ENCODE measurements at places on chromosomes 2 and 18.

DNA sequence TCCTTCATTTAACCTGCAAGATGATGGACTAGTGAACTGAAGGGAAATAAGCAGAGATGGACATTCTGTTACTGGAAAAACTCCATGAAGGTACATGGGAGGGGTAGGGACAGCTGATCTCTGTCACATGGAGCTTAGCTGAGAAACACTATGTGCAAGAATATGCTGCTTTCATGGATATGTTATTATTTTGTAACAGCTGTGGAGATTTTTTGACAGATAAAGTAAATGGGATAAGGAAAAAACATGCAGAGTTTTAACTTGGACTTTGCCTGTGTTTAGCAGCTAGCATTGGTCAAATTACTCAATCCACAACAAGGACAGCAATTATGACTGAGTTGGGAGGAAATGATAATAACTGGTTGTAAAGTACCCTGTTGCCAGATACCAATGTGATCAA, 28.7 kb upstream of the HNRNPA3 start:
- DNase-seq, result no peak

DNA sequence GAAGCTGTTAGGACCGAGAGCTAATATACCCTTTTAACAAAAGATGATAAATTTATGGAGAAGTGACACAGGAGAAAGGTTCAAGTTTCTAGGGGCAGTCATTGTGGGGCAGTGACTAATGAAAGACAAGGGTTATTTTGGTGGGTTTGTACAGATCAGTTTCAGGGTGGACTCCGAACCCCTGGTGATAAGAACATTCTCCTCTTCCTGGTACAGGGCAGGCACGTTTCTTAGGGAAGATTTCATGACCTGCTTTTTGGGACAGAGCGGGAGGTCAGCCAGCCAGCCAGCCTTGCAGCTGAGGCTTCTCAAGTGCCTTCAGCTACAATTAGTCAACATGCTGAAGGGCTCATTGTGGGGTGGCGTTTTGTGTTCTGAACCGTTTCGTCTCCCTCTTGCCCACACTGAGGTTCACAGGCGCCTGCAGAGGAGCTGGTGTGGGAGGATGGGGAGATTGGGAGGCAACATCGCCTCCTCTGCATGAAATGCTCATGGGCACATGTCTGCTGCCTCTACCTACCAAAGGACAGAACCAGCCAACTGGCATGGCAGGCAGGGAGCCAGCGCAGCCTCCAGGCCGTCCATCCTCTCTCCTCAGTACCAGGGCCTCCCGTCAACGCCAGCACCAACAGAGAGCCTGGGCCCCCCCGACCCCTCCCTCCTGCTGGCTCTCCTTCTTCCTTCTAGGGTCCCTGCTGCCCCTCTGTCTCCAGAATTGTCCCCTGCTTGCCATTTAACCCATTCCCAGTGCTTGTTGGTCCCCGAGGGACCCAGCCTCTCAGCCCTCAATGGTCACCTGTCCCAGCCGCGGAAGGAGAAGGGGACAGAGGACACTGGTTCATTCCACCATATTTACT, 9.6 kb downstream of the CHMP1B start:
- no peak for DNase-seq

DNA sequence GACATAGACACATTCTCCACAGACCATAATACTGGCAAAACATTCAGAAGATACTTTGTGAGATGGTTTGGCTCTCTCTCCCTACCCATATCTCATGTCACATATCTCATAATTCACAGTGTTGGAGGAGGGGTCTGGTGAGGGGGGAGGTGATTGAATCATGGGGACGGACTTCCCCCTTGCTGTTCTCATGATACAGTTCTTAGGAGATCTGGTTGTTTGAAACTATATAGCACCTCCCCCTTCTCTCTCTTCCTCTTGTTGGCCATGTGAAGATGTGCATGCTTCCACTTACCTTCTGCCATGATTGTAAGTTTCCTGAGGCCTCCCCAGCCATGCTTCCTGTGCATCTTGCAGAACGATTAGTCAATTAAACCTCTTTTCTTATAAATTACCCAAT, 61.1 kb downstream of the HK2 start:
- DNase-seq, result no peak

DNA sequence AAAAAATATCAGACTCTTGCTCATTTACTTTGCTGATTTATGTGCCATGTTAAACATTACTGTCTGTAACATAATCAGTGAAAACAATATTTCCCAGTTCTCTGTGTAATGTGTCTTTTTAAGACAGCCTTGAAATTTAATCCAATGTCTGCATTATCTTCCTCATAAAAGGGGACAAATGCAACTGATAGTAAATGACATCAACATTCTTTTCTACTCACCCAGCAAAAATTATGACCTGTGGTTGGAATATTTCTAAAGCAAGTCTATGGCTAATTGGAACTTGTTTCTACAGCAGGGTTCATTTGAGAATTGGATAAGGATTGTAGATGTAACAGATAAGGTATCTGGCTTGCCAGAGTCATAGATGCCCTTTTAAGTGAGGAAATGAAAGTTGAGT, 34.8 kb downstream of the C1D start:
- DNase-seq, result no peak

DNA sequence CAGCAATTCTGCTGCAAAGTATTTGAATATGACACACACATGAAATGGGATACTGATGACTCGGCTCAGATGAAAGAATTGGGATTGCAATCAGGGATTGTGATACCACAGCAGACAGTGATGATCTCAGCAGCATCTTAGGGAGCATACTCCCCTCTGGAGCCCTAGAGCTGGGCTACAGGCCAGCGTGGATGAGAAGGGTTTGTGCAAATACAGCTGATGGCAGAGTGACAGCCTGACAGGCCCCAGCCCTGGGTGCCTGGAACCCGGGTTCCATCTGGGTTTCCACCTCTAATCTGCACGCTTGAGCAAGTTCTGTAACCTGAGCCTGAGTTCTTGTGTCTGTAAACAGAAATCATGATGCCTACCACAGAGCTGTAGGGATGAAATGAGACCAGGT, 418.0 kb downstream of the LRATD1 start:
- DNase-seq, result no peak

DNA sequence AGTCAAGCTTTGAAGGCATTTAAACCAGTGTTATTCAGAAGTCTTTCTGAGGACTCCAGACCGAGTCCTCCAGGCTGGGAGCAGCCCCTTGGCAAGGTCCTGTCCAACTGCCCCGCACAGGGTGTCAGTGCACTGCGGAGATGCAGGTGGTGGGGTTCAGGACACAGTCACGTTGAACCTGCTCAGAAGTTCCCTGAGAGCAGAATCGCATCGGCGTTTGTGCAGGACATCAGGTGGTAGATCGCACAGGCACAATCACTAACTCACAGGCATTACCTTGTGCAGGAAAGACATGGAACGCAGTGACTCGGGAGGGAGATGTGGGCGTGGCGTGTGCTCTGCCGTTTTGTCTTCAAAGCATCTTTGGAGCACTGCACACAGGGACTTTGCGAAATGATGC, 10.4 kb downstream of the COPS9 start:
- DNase-seq, result no peak

DNA sequence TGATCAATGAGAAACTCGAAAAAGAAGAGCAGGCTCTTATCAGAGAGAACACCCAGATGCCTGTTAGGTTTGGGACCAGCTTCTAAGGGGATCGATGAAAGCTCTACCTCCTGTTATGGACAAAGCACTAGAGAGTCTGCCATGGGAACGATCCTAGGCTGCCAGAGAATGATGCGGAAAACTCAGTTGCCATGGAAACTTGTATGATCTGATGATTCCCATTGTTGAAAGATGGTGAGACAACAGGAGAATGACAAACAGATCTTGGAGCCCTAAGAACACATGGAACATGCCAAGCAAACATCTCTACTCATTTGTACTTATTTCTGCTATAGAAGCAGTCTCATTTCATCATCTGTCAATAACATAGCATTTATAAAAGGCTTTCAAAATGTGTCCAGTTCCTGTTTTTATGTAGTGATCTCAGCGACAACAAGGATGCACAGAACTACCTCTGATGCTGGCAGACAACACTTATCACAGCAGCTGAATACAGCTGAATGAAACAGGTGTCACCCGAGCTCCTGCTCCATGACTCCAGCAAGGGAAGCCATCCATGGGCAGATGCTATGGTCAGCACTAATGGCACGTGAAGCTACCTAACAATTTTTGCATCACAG, 59.6 kb downstream of the NCKAP5 start:
- DNase-seq, result no peak

- DNase-seq, result no peak
Measured at GRCh38 chr2:16084274-16084673, 143.9 kb downstream of the MYCN start.

- DNase-seq, result no peak
Measured at GRCh38 chr2:210167227-210167626, 4.0 kb downstream of the KANSL1L start.

DNA sequence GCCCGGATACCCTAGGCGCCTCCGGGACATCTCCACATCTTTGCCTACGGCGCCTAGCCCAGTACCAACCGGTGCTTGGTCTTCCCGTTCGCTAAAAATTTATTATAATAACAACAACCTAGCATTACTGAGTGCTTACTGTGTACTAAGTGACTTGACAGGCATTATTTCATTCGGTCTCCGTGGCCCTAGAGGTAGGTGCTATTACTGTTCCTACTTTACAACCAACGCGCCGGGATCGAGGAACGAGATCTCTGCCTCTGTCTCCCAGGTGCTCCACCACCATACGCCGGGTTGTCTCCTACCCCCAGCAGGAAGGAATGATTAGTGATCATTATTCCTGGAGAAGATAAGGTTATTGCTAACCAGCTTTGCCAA, 657 bp upstream of the BIN1 start:
- DNase-seq, result no peak

DNA sequence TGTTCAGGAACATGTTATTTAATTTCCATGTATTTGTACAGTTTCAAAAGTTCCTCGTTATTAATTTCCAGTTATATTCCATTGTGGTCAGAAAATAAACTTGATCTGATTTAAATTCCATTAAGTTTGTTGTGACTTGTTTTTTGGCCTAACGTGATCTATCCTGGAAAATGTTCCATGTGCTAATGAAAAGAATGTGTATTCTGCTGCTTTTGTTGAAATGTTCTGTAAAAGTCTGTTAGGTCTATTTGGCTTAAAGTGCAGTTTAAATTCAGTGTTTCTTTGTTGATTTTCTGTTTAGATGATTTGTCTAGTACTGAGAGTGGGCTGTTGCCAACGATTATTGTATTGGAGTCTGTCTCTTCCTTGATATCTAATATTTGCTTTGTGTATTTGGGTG, 148.0 kb downstream of the UBR3 start:
- no peak for DNase-seq

Data from activated CD4-positive, alpha-beta T cell treated with anti-CD3 and anti-CD28 coated beads, Interleukin-2, amount 50 U/mL, for 1 hour (primary cell).